Cardiac muscle cell (in vitro differentiated cells and primary cell): ENCODE measurements at places on chromosomes 2 and 18. TPM values are rescaled to one million over a fixed set of nuclear protein-coding genes. Genes with fewer than 3 reads are reported as not detected.

The RAMP1 gene
- total RNA-seq: 3.1 and 5.6 TPM in 2 replicates

- peak; percentile 92 for DNase-seq
These were observed 2.2 kb upstream of the CASP8 start for GRCh38 chr2:201257956-201258665.

The GYPC gene
- total RNA-seq: 45.6 and 53.8 TPM in 2 replicates

DNA sequence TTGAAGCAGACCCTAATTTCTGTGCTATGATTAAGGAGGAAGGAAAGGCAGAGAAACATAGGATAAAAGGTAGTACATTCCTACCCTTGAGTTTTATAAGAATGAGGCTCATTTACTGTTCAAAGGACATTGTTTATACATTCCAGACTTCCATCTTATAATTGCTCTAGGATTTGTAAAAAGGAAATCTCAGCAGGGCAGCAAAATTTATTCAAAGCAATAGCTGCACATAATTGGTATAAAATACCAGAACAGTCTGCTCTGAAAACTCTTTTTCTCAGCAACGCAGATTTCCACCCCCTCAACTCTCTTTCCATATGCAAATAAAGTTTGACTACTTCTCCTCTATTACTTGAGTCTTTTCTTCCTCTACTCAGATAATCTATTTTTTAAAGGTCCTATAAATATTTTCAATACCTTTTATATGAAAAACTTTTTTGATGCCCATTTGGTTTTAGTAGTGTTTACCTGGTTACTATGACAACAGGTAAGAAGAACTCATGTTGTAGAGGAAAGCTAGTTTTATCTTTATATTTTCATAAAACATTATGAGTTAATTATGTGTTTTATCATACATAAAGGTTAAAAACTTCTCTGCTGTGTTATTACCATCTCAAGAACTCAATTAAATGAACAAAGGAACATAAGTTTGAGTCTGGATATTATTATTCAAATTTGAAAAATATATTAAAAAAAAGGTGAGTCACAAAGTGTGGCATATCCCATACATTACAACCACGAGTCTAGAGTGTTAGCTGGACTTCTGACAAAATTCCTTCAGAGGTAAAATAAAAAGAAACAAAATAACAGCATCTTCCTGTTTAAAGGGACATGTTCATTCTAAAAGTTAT, 19.9 kb downstream of the RBMS1 start:
- DNase-seq: no peak

GRCh38 chr2:132668987-132669907, 758 bp downstream of the LYPD1 start:
- peak; percentile 32 for DNase-seq

The DSEL gene
- total RNA-seq: 0.99 and 1.2 TPM in 2 replicates

DNA sequence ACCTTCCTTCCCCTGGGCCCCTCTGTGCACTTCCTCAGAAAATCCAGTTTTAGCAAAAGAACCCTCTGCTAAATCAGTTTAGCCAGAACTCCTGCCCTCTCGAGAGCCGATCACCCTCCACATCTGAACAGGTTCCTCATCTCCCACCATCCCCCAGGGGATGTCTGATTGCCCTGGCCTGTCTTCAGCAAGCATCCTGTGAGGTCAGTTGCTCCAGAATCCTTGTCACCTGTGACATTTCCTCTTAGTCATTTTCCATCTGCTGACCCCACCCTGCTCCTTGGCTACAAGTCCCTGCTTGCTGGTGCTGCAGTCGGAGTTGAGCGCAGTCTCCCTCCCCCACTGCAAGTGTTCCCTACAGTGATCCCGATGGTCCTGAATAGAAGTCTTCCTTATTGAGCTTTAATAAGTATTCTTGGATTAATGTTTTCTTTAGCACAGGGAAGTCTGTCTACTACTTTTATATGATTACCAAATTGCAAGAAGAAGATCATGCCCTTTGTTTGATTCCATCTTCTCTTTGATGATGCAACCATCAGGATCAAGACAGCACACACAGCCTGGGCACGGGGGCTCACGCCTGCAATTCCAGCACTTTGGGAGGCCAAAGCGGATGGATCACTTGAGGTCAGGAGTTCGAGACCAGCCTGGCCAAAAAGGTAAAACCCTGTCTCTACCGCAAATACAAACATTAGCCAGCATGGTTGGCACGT, 30.9 kb upstream of the UBE2F start:
- DNase-seq: no peak

The XIRP2 gene
- 0.51 and 0.53 TPM in 2 replicates for total RNA-seq

- peak; percentile 78 for DNase-seq
These were observed 41.0 kb upstream of the ACSL3 start for GRCh38 chr2:222819722-222820333.

The MAP3K19 gene
- not detected in 2 replicates for total RNA-seq

- DNase-seq: peak; percentile 83
These were observed 16.7 kb upstream of the EDAR start for GRCh38 chr2:109005686-109006204.

GRCh38 chr2:134228493-134228903, 25.4 kb upstream of the MGAT5 start:
- DNase-seq: no peak

The IL1R2 gene
- total RNA-seq: not detected in 2 replicates

DNA sequence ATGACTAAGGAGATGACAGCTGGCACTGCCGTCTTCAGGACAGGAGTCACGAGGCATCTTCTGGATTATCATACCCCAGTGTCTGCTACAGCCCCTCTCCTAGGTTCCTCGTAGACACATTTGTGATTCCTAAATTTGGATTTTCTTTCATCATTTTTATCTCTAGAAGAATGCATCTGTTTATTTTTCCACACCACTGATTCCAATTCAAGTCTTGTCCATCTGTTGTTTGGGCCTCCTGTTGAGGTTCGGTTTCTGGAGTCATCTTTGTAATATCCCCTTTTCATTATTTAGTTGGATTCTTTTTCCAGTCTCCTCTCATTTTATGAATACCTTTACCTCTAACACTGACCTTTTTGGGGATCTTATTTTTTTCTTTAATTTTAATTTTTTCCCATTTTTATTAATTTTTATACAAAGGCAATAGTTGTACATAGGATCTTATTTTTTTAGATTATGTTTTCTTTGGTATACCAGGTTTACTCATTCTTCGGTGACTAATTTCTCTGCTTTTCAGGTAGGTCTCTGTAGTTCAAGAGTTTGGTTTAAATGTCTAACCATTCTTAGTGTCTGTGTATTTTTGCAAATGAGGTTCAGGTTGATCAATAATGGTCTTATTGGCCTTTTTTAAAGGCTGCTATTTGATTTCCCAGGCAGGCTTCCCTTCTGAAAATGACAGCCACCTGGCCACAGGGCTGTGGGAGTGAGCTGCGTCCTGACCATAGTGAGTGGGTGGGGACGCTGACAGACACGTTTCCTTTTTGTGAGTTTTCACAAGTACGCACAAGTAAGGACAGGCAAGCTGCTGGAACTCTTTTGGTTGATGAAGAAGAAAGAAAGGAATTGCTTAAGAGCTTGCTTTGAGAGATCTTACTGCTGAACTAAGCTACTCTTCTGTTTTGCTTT, 34.5 kb downstream of the FARP2 start:
- no peak for DNase-seq

- DNase-seq: no peak
These were observed 318.1 kb upstream of the HS6ST1 start for GRCh38 chr2:128636802-128637147.

The PRSS56 gene
- not detected in 2 replicates for total RNA-seq

The OR6B3 gene
- total RNA-seq: not detected in 2 replicates

The ANKRD30BL gene
- 0.14 and 0.71 TPM in 2 replicates for total RNA-seq

The NEU2 gene
- not detected in 2 replicates for total RNA-seq

GRCh38 chr2:121667618-121668017, 18.4 kb upstream of the CLASP1 start:
- no peak for DNase-seq

DNA sequence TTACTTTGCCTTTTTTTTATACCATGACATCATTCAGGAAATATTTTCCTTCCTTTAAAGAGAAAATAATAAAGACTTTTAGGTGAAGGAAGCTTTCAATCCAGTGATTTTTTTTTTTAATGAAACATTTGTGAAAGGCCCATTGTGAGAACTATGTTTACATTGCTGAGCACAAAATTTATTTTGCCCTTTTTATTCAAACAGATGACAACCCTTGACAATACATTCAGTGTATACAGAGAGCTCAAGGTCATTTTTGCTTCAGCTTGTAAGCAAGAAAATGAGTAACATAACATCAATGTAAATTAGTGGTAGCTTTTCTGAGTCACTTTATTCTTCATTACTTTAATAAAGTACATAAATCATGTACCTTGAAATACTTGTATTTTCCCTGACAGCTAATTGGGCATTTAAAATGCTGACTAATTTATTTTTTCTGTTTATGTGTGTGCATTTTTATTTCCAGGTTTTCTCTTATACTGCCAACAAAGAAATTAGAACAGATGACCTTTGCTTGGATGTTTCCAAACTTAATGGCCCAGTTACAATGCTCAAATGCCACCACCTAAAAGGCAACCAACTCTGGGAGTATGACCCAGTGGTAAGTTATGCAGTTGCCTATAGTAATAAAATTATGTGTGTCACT, 121.6 kb downstream of the GALNT1 start:
- DNase-seq: no peak

The CCDC121 gene
- total RNA-seq: 4.2 and 6.1 TPM in 2 replicates

DNA sequence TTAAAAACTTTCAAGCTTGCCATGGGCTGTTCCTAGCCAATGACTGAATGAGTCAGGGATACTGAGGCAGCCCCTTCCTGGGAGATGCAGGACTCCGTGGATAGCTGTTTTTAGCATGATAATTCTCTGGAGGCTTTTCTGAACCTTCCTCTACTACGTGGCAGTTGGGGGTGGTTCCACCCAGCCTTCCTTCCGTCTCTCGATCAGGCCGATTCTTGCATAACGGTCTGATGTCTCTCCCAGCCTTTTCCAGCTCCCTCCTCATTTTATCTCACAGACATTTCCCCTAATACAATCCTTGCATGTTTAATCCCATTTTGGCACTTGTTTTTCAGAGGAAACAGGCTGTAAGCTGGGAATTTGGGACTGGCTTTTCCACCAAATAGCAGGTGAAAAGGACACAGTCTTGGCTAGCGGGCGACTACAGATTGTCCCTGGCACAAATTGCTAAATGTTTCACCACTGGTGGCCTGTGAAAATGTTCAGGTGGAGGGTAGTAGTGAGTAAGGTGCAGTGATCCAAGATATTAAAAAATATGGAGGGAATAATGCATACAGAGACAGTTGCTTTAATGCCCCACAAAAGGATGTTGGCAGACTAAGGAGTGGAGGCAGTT, 21.0 kb upstream of the CTLA4 start:
- DNase-seq: no peak

DNA sequence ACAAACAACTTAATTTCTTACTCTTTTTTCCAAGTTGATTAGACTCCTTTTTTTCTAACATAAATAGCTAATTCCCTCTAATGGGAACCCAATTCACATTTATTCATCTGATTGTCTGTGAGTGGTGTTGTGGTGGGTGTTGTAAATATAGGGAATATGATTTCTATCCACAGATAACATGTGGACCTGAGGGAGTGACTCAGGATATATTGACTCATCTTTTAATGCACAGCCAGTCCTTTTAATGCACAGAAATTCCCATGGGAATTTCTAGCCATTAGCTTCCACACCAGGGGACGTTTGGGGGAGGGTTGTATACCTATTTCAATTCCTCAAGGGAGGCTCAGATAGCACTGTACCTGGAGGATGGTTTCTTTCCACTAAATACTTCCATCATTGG, 1339.6 kb upstream of the LRRTM1 start:
- DNase-seq: no peak

DNA sequence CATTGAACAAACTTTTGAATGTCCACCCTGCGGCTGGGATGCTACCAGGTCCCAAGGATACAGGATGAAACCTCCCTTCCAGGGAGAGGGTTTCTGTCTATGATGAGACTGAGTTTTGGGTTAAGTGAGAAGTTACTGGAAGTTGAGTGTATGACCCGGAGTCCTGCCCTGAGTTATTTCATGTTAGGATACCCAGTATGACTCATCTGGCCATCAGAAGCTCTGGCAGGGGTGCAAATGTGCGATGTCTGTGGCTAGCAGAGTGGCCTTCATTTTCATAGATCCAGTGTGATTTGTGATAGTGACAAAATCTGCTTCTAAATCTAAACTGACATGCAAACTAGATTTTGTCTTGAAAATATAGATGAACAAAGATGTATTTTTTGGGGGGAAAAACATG, 55.3 kb downstream of the KCTD1 start:
- no peak for DNase-seq

The NTSR2 gene
- total RNA-seq: not detected in 2 replicates

DNA sequence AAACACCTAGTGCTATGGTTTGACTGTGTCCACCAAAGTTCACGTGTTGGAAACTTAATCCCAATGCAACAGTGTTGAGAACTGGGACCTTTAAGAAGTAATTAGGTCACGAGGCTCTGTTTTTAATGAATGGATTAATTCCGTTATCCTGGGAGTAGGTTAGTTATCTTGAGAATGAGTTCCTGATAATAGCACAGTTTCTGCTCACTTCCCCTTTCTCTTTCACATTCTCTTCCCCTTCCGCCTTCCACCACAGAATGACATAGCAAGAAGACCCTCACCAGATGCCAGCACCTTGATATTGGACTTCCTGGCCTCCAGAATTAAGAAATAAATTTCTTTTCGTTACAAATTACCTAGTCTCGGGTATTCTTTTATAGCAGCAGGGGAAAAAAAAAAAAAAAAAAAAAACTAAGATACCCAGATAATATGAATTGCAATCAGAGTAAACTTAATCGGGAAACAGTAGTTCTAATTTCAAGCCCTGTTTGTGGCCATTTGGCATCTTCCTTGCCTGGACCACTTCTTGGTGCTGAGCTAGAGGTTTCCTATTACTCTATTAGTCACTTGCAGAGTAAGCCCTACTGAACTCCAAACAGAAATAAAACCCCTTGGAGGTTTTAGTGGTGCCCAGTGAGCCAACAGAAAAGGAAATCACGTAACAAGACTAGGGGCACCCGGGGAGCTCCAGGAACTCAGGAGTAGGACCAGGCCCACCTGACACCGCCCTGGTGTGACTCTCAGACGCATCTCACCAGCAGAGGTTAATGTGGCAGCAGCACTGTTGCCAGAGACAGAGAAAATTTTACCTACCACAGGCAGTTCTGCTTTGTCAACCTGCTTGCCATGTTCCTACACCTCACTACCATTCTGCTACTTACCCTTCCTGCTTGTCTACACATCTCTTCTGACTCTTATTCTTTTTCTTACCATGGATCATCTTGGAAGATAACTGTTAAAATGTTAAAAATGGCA, 147.6 kb upstream of the CAB39 start:
- DNase-seq: no peak

DNA sequence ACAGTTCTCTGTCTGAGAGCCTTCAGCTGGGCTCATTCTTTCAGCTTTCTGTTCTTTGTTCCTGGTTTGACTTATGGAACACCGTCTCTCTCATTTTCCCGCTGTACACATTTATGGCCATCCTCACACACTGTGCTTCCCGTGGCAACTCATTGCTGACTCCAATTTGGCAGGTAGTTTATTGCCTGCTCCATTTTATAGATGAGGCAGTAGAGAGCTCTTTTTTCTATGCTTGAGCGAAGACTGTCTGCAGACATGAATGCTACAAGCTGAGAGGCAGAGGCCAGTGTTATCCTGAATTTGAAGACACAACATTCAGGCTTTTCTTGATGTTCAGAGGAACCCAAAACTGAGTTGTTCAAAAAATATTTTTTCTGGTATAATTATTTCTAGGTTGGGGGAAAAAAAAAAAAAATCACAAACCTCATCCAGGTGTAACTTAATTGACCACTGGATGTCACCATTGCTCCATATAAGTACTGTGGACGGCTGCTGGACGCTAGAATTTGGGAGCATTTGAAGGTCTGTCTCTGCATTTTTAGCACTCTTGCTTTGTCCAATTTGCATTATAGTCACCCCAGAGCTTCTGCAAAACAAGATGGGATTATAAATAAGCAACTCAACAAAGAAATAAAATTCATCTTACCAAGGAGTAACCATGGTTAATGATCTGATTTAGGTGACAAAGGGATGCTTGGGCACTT, 83.5 kb downstream of the HRH4 start:
- DNase-seq: peak; percentile 61
